ENCODE measurements at places on chromosomes 4 and X. TPM values are rescaled to one million over a fixed set of nuclear protein-coding genes. Genes with fewer than 3 reads are reported as not detected.

Gene HMX1
- not detected for polyA plus RNA-seq

Gene TMSB15A
- polyA plus RNA-seq: 81.2 TPM

Gene FGF2
- 7.1 TPM for polyA plus RNA-seq

Gene PRSS48
- polyA plus RNA-seq: not detected

Gene QRFPR
- polyA plus RNA-seq: 1.4 TPM

Gene REELD1
- polyA plus RNA-seq: 0.22 TPM

Gene ACE2
- polyA plus RNA-seq: 52.6 TPM

Gene KCND1
- 3.2 TPM for polyA plus RNA-seq

Gene SHISA3
- polyA plus RNA-seq: 111 TPM

Gene SSX3
- not detected for polyA plus RNA-seq

Gene SFRP2
- polyA plus RNA-seq: 16.9 TPM

Gene GPC3
- 1,038 TPM for polyA plus RNA-seq

Gene ARHGAP36
- 0.27 TPM for polyA plus RNA-seq

Gene ADH6
- 33.1 TPM for polyA plus RNA-seq

Gene FAM236A
- polyA plus RNA-seq: not detected

Gene SMIM14
- polyA plus RNA-seq: 40.3 TPM

Gene PNMA5
- polyA plus RNA-seq: 0.39 TPM

Gene ADH1B
- 20.8 TPM for polyA plus RNA-seq

Gene HADH
- polyA plus RNA-seq: 88.2 TPM

Gene KIAA1210
- 1.7 TPM for polyA plus RNA-seq

Gene GRIA3
- polyA plus RNA-seq: 2.1 TPM

Gene MAP7D3
- 16.0 TPM for polyA plus RNA-seq

Gene NALF2
- polyA plus RNA-seq: 0.51 TPM

Gene RBMXL3
- polyA plus RNA-seq: not detected

Gene ITGB1BP2
- 1.7 TPM for polyA plus RNA-seq

Gene F8A3
- 15.5 TPM for polyA plus RNA-seq

Gene ETDC
- polyA plus RNA-seq: not detected

Gene CLGN
- polyA plus RNA-seq: 3.5 TPM

Gene ASB5
- polyA plus RNA-seq: 0.16 TPM

Gene RNF212
- 10.0 TPM for polyA plus RNA-seq

Gene ZFP42
- 1.0 TPM for polyA plus RNA-seq

Gene RAI2
- 10.8 TPM for polyA plus RNA-seq

Gene SUV39H1
- 5.5 TPM for polyA plus RNA-seq

Gene IRS4
- 1.7 TPM for polyA plus RNA-seq

Gene CCKAR
- polyA plus RNA-seq: 0.06 TPM

Gene RBM3
- polyA plus RNA-seq: 312 TPM

Gene STAP1
- 0.33 TPM for polyA plus RNA-seq

Gene DMP1
- polyA plus RNA-seq: not detected

Gene FGFBP2
- polyA plus RNA-seq: not detected

Gene CCSER1
- 20.3 TPM for polyA plus RNA-seq
